Glomerular endothelial cell (primary cell): ENCODE measurements at places on chromosomes 2 and 18. TPM values are rescaled to one million over a fixed set of nuclear protein-coding genes. Genes with fewer than 3 reads are reported as not detected.

DNA sequence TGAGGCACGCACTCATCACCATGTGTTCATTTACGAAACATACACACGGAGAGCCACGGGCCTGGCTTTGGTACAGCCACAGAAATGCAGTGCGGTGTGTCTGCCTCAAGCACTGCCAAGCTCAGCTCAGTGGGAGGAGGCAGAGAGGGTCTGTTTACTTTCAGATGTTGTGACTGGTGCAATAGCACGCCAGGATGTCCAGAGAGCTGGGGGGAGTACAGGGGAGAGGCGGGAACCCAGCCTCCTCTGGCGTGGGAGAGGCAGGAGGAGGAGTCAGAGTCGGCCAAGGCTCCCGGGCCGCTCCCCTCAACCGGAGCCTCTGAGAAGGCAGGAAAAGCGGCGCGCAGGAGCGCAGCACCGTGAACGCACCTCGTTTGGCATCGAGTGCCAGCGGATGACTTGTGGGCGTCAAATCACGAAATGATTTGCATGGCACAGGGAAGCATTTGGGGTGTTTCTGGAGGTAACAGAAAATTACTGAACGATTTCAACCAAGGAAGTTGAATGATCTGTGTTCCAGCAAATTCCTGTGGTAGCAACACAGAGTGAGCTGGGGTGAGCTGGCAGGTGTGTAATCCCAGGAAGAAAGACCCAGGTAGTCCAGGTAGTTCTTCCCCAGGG lies 143.0 kb downstream of the ZNF516 start:
- DNase-seq: no peak

- DNase-seq: no peak
These were observed 281.0 kb downstream of the AFF3 start for GRCh38 chr2:99861376-99861760.

The CD302 gene
- total RNA-seq: 5.1 and 8.2 TPM in 2 replicates

- DNase-seq: no peak
These were observed 36.8 kb upstream of the NCOA1 start for GRCh38 chr2:24454294-24454693.

DNA sequence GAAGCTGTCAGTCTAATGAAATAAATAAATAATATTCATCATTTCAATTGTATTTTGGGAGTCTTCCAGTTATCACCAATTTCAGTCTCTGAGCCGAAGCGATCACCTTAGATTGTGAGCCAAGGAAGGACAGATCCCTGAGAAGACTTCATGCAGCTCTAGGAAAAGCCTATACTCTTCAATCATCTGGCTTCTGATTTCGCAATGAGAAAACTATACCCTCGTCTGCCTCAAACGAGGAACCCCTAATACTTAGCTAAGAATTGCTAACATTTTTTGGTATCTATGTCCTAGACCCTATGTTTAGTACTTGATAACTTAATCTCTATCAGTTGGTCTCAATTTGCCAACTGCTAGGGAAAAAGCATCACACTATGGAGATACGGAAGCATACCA lies 4.5 kb upstream of the TTC27 start:
- no peak for DNase-seq

DNA sequence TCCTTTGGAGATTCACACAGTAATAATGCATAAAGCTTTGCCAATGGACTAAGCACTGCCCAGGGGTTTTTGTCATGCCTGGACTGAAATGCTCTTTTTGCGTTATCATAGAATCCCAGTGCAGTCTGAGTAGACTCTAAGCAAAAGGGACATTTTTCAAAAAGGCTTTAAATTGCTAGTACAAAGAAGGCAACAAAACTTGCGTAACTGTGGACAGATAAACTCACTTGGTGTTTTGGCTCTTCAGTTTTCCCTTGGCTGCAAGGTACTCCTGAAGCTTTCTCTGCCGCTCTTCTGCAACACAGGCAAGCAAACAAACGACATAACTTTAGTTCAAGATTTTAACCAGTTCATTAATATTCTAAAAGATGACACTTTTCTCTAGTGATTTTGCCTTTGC lies 2.1 kb downstream of the CKAP2L start:
- no peak for DNase-seq

DNA sequence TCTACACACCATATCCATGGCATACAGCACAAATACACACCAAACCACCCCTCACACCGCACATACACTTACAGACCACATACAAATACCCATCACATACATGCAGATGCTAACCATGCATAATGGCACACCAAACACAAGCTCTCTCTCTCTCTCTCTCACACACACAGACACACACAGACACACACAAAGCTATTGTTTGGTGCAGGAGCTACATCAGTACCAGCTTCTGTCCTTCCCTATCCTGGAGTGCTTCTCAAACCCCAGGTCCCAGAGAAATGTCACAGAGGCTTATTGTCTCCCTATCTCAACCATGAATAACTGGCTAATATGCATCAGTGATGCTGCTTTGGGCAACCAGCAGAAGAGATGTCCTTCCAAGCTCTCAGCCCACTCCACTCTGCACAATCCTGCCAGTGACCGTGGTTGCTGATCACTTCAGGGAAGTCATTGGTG lies 36.5 kb upstream of the ST3GAL5 start:
- no peak for DNase-seq

DNA sequence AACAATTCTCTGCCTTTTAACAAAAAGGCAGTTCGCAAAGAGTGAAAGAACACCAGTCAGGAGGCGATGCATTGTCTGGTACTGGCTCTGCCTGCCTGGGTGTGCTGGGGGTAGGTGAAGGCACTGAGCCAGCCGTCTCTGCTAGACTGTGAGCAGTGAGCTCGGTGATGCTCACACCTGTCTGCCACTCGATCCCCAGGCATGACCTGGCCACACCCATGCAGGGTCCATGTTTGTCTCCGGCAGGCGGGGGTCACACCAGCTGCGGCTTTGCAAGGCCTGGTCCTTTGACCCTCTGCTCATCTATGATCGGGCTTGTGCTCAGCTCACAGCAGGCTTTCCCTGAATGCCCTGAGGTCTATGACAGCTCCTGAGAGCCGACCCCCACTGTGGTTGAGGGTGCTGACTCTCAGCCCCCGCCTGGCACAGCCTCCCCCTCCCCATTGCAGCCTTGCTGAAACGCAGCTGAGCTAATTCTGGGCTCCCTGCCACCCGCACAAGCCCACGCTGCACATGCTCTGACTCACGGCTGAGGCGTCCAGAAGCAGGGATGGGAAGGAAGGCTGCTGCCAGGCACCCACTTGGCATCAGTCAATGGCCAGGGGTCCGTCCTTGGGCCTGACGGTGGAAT lies 23.7 kb downstream of the CRACDL start:
- no peak for DNase-seq

DNA sequence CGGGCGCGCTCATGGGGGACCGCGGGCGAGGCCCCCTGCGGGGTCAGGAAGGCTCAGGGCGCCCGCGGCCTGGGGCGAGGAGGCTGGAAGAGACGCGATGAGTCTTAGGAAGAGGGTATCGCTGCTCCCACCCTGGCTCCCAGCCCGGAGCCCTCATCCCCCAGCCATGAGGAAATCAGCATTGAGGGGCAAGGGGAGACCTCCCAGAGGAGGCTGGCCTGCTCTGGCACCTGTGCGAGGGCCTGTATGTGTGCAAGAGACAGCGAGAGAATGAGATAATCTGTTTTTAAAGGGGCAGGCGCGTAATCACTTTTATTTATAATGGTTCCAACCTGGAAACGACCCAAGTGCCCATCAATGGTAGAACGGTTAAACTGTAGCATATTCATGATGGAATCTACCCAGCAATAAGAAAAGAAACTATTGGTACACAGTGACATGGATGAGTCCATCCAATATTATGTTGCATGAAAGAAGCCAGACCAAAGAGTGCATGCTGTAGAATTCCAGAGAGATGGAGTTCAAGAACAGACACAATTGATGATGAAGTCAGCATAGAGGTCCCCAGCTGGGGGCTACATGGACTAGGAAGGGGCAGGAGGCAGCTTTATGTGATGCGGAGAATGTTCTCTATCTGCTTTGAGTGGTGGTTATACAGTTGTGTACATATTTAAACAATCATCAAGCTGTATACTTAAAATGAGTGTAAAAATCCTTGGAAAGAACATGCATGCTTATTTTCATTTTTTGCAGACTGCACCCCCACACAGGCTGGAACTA lies 14.4 kb downstream of the FBXO41 start:
- no peak for DNase-seq

DNA sequence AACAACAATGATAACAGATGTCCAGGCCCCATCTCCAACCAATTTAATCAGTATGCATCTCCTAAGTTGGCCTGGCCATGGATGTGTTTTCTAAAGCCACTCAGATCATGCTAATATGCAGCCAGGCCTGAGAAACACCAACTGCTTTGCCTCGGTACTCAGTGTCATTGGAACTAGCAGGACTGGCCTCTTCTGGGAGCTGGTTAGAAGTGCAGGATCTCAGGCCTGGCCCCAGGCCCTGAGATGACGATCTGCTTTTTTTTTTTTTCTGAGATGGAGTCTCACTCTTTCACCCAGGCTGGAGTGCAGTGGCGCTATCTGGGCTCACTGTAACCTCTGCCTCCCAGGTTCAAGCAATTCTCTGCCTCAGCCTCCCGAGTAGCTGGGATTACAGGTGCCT lies 69.1 kb downstream of the IRS1 start:
- DNase-seq: no peak

- DNase-seq: peak; percentile 5
These were observed 1112.5 kb downstream of the CBLN2 start for GRCh38 chr18:71431689-71432088.

The TRIM54 gene
- 0.12 TPM in 1 of 2 replicates, not detected in the other for total RNA-seq

The KRTCAP3 gene
- total RNA-seq: not detected in 2 replicates

The ACOXL gene
- 0.10 TPM in 1 of 2 replicates, not detected in the other for total RNA-seq

- DNase-seq: no peak
These were observed 58.5 kb downstream of the ROCK1 start for GRCh38 chr18:21053127-21053526.

GRCh38 chr2:97697252-97698235 lies 15.8 kb upstream of the ZAP70 start:
- DNase-seq: peak; percentile 75

The MC5R gene
- not detected in 2 replicates for total RNA-seq

- DNase-seq: no peak
These were observed 143.7 kb upstream of the CTNNA2 start for GRCh38 chr2:79369127-79369526.

DNA sequence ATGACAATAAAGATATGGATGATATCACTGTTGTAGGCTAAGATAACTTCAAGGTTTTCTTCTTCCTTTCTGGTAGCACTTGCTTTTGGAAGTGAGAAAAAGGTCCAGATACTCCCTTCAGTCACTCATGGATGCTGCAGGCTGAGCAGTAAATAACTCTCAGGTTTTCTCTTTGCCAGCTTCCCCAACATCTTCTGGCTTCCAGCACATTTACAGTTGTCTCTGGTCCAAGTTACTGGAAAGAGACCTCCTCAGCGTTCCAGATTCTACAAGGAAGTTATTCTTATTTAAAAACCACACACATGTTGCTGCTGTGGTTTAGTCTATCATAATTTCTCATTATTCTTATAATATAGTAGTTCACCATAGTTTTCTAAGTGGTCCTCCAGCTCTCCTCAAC lies 383.4 kb downstream of the PLCL1 start:
- DNase-seq: no peak

DNA sequence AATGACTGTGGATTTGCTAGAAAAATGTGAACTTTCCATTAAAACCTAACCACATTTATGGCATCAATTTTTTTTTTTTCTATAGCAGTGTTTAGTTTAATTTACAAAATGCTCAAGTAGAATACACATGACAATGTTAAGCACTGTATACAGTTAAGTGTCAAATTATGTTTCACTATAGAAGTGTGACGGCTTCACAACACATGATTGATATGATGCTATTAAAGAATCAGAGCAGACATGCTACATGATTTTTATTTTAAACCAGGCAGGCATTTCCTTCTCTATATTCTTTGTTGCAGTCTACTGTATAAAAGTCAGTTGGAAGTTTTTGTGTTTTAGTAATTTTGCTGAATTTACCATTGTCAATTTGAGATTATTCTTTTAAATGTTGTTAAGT lies 43.6 kb downstream of the PROKR1 start:
- no peak for DNase-seq

The DYNAP gene
- total RNA-seq: not detected in 2 replicates

DNA sequence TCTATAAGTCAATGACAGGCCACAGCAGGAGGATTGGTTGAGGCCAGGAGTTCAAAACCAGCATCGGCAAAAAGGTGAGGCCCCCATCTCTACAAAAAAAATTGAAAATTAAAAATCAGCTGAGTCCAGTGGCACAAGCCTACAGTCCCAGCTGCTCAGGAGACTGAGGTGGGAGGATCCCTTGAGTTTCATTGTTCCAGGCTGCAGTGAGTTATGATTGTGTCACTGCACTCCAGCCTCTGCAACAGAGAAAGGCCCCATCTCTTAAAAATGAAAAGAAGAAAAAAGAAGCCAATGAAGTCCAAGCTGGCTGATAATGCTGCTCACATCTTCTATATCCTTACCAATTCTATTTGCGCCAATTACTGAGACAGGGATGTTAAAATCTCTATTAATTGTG lies 39.1 kb downstream of the MRPS5 start:
- no peak for DNase-seq

DNA sequence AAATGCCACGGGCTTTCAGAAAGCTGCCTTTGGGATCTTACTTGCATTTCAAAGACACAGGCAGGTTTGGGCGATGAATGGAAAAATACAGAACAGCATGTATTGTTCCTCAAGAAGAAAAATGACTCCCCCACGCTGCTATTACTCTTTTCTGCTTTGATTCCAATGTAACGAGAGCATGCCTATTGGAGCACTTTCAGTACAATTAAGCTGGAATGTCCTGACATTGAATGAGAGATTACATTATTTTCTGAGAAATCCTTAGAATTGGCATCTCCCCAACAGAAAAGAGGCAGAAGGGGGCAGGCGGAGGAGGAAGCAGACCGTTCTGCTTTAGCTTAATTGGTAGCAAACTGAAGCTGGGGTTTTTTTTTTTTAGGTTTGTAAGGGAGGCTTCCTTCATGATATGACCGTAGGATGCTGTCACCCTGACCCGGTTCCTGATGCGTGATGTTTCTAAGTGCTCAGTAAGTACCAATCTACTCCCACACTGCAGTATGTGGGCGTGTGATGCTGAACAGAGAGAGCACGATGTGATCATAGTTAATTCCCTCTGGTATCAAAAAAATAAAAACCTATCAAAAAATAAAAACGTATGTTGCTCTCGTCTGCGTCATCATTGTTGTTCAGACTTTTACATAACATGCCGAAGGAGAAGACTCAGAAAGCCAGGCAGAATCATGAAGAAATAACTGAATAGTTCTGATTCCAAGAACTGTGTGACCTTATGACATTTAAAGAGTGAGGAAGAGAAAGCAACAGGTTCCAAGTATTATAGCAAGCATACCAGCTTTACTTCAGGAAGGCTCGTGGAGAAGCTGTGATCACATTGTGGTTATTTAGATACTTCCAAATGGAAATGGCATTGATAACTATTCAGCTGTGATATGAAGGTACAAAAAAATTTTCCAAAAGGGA lies 40.5 kb downstream of the LONRF2 start:
- DNase-seq: peak; percentile 34

The ADI1 gene
- total RNA-seq: 42.5 and 48.5 TPM in 2 replicates

The EVX2 gene
- not detected in 2 replicates for total RNA-seq

DNA sequence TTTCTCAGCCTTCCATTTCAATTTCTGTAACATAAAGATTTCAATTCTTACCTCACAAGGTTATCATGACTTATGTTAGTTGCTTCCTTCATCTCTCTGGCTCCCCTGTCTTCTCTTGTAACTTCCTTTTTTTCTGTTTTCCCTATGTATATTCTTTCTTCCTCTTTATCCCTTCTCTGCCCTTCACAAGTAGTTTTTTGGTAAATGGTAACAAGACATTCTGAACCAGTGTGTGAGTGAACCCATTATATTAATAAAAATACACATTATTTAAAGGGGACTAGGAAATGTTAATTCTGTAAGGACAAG lies 8.4 kb downstream of the ACSL3 start:
- DNase-seq: no peak
